ENCODE measurements at places on chromosomes 11 and 22.

DNA sequence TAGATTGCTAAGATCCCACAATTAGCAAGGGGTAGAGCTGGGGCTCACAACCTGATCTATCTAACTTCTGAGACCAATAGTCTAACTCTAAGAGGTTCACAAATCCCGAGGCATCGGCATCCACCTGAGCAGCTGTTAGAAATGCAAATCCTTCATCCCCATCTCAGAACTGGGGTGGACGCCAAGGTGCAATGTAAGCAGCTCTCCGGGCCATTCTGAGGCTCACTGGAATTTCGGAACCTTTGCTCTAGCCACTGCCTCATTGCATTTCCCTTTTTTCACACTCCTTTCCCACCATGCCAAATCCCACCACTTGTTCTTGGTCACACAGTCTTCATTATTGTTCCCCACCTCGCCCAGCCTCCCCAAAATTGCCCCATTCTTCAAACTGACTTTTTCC lies 29.8 kb downstream of the MAML2 start:
- no peak for DNase-seq

DNA sequence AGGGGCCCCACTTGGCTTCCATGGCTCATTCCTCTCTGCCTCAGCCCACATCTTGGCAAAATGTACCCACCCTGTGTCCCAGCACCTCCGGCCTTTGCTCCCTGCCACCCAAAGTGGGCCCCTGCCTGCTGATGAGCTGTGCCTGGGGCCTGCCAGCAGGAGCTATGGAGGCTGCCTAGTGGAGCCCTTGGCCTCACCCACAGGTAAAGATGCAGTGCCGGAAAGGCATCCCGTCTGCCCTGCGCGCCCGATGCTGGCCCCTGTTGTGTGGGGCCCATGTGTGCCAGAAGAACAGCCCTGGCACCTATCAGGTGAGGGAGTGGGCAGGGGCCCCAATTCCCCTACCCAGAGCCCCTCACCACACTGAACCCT lies 1.3 kb downstream of the TBC1D10C start:
- no peak for DNase-seq

- peak; percentile 57 for DNase-seq
Measured at GRCh38 chr11:47980907-47981621, 705 bp downstream of the PTPRJ start.

DNA sequence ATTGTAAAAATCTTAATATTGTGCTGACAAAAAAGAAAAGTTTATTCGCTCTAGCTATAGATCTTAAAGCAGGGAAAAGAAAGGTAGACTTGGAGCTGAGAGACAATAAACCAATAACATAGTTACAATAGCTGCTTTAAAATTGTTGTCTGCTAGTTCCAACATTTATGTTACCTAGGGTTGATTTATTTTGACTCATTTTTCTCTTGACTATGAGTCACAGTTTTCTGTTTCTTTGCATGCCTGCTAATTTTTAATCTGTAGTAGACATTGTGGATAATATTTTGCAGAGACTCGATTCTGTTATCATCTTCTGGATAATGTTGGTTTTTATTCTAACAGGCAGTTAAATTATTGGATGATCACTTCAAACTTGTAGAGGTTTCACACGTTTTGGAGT lies 83.1 kb upstream of the TRPC6 start:
- DNase-seq, result no peak

DNA sequence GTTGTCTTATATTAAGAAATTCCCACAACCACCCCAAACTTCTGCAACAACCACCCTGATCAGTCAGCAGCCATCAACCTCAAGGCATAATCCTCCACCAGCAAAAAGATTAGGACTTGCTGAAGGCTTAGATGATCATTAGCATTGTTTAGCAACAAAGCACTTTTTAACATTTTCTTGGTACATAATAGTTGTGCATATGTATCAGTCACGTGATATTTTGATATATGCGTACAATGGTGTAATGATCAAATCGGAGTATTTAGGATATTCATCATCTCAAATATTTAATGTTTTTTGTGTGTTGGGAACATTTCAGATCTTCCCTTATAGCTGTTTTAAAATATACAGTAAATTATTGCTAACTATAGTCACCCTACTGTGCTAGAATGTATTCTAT lies 73.5 kb upstream of the API5 start:
- DNase-seq, result no peak

- no peak for DNase-seq
Measured at GRCh38 chr11:125926682-125927081, 19.2 kb upstream of the VSIG10L2 start.

GRCh38 chr11:66580803-66581202 lies 12.1 kb downstream of the CCDC87 start:
- DNase-seq, result peak; percentile 47

- DNase-seq, result peak; percentile 47
Measured at GRCh38 chr22:40178417-40179409, 988 bp downstream of the TNRC6B start.
